ENCODE measurements at places on chromosomes 2 and 18.

- no peak for DNase-seq
These were observed 445.1 kb upstream of the SPRED2 start for GRCh38 chr2:65877331-65878010.

DNA sequence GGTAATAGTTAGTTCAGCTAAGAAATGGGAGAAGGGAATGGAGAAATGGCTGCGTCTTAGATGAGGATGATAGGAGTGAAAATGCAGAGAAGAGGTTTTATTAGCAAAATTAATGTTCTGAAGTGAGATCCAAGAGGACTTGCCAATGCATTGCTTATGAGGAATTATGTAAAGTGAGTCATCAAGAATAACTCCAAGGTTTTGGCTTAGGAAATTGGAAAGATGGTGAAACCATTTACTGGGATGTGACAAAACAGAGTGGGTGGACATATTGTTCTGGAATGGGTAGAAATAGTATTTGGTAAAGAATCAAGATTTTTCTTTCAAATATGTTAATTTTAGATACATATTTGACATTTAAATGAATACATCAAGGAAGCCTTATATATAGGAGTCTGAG is 306.6 kb upstream of the CYRIA start:
- DNase-seq = no peak

DNA sequence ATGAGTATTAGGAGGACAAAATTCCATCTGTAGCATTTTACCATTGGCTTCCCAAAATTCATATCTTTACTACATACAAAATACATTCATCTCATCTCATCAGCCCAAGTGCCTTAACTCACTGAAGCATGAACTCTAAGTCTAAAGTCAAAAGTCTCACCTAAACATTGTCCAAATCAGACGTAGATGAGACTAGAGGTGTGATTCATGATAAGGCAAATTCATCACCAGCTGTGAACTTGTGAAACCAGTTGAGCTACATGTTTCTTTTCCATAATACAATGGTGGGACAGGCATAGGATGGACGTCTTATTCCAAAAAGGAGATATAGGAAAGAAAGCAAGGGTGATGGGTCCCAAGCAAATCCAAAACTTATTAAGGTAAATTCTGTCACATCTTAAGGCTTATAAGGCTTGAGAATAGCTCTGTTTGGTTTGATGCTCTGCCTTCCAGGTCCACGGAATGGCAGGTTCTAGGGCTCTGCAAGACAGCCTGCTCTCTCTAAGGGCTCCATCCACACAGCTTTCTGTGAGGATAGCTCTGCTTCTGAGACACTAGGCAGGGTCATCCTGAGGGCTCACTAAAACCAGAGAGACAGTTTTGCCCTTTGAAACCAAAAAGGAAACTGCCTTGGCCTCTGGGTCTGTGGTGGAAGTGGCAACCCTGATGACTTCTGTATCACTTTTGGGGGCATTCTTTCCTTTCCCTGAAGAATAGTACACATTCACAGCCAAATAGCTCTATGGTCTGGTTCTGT is 9.6 kb downstream of the IFIH1 start:
- no peak for DNase-seq

- no peak for DNase-seq
These were observed 8.1 kb downstream of the TDRD15 start for GRCh38 chr2:21131861-21132260.

DNA sequence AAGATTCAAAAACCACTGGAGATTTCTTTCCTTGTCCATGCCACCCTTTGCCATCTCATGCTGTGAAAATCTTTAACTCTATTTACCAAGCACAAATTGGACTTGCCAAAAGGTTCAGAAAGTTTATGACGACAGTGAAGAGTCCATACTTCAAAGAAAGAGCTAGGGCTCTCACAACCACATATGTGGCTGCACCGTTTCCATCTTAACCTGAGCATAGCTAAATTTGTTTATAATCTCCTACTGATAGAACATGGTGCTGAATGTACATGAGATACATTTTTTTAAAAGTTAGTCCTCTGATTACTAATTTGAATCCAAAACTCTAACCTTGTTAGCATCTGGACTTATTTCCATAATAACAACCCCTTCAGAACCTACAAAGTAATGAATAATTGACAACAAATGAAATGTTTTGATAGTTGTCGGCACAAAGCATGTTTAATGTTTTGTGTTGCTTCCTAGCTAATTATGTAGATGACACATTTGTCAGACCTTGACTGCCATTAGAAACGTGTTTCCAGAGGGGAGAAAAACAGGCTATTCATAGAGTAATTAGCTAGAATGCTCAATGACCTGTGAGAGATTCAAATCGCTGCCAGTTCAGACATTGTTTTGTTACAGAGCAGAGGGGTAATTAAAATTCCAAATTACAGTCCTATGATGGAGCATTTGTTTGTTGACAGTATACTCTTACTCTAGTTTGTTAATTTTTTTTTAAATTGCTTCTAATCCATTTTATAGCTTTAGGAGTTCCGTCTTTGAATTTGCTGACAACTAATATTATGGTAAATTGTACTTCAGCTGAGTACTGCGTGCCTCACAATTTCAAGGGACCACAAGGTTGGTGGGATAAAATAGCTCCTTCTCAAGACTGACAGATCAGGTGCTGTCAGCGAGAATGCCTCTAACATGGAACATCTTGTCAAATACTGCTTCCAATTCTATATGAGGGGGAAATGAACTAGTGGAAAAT is 31.8 kb downstream of the ARHGAP15 start:
- DNase-seq = peak; percentile 8

DNA sequence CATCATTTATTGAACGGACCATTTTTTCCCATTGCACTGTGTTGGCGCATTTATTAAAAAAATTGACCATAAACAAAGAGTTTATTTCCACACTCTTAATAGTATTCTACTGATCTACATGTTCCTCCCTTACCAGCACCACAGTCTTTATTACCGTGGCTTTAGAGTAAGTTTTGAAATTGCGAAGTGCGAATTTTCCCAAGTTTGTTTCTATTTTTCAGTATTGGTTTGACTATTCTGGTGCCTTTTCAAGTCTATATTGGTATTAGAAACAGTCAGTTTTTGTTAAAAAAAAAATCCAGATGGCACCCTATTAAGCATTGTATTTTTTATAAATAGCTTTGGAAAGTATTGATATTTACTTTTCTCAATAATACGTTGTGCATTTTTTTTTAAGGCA is 795.1 kb upstream of the HS6ST1 start:
- no peak for DNase-seq

DNA sequence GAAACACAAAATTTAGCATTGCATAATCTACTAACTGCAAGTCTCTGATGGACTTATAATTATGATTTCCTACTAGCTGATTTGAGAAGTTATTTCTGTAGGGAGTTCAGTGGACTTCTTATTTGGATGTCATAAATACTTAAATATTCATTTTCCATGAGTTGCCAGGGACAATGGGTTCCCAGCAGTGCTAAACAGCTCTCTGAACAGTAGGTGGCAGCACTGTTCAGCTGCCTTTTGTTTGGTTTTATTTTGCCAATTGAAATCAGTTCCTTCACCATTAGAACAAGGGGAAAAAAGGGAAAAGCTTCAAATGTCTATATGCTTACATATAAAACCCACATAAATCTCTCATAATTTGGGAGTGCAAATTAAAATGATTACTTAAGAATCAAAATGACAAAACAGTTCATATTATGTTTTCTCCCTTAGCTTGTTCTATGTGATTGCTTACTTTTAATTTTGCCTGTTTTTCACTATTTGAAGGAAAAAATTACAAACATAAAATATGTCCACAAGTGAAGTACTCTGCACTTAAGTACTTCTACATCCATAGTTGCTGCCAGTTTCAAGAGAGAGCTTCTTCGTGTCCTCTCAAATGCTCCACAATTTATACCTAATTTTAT is 898.9 kb downstream of the CPS1 start:
- DNase-seq = no peak

DNA sequence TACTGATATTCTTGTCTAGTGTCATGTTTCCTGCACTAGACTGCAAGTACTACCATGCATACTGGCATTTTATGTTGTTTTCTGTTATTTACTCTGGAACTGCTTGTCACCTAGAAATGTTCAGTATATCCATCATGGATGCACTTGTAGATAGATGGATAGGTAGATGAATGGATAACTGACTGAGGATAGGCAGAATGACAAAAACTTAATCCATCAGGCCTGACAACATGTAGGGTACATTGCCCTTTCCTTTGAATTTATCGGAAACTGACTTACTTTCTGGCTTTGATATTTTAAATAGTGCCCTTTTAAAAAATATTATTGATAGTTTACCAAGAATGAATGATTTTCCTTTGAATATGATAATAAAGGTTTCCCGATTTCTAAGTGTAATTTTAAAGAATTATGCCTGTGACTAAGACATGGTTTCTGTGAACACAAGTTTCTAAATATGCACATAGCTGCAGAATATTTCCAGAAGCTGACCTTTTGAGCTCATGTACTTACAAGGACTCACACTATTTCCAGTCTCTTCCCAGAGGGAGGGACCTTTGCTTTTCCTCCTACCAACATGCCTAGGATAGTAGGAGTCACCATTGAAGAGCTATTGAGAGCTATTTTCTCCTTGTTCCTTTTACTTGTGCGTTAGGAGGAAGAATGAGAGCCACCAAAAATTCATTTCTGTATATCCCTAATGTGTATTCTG is 81.3 kb downstream of the ANKRD12 start:
- DNase-seq = no peak

GRCh38 chr2:119801040-119801439 is 41.3 kb downstream of the PTPN4 start:
- DNase-seq = no peak

DNA sequence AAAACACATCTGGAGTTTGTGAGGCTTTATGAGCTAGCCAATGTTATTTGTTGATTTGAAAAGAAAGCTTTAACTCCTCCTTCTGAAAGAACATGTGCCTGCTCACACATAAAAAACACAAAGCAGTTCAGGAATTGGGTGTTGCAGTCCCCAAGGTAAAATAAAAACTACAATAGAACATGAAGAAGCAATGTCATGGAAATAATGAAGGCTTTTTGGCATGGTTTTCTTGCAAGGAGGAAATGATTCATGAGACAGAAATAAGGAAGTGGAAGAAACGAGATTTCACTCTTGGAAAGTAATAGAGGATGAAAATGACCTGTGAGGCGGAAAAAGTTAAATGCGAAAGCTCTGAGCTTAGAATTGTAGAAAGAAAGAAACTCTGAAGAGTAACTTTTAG is 81.1 kb downstream of the TRIB2 start:
- DNase-seq = no peak

DNA sequence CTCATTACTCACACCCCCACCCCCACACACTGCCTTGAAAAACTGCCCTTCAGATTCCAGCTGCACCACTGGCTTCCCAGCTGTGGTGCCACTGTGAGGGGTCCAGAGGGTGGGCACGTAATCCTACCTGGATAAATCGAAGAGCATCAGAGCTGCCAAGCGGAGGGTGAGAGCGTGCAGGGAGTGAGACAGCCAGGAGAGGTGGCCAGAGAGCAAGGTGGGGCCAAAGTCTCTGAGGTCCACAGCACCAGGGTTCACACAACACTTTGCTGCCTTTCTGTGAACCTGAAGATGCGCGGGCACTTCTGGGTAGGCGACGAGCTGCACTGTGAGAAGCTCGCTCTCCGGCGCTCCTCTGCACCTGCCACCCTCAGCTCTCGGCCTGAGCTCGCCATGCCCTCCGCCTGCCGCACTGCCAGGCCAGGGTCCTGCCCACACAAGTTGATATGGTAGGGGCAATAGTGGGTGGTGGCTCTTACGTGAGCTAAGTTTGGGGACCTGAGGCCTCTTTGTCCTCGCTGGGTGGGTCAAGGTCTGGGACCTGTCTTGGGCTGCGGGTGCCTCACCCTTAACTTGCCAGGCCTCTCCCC is 83.9 kb downstream of the MARCO start:
- DNase-seq = no peak

DNA sequence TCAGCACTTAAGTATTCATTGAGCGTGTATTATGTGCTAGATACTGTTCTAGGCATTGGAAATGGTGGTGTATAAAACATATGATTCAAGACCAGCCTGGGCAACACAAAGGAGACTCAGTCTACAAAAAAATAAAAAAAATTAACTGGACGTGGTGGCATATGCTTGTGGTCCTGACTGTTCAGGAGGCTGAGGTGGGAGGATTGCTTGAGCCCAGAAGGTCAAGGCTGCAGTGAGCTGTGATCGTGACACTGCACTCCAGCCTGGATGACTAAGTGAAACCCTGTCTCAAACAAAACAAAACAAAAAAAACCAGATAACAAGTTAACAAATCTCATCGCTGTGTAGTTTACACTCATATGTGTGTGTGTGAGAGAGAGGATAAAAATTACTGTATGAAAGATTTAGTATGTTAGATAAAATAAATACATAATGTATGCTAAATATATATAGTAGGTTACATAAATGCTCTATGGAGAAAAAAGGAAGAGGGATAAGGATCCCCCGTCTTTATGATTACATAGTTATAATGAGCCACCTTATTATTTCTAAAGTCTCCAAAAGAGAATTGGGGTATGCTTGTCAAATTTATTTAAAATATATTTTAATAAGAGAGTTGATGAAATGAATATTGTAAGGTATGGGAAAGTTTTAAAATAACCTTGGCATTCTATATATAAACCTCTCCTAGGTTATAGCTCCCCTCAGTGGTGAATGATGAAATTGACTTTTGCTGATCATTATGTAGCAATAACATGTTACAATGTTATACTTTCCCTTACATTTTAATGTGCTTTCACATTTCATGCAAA is 69.2 kb downstream of the EHBP1 start:
- no peak for DNase-seq

DNA sequence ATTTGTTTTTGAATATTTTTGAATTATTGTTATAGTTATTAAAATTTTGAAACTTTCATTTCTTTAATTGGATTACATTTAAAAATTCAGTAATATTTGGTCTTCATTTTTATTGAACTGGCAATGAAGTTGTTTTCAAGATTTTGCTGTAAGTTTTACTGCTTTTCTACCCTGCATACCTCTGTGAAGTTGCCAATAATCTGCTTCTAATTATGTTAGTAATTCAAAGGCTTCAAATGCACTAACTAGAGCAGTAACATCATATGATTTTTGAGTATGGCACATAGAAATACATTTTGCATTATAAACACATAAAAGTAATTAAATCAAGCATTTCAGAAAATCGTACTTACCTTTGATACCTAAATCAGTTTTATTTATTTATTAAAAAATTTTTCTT is 40.3 kb upstream of the FAM171B start:
- DNase-seq = no peak

DNA sequence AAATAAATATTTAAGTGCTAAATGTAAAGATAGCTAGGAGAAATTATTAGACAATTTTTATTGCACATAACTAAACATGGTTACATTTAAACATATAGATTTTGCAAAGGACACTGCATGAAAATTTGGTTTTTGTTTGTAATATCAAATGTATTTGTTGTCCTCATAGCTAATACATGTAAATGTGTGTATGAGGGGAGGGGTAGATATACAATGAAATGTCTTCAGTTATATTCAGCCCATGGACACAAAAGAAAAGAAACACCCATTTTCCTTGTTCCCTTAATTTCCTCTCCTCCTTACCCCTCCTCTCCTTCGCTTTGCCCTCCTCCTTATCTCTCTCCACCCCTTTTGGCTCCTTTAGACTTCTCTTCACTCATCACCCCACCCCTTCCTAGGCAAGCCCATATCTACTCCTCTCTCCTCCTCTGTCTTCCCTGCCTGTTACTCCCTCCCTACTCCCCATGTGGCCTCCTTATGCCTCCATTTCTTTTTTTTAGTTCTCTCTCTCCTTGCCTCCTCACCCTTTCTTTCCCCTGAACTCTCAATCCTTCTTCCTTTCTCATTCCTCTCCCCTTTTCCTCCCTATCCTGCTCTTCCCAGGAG is 1.4 kb downstream of the COL3A1 start:
- no peak for DNase-seq

- DNase-seq = no peak
These were observed 71.7 kb upstream of the CDCA7 start for GRCh38 chr2:173282795-173283545.
